Activated CD8-positive, alpha-beta memory T cell treated with anti-CD3 and anti-CD28 coated beads for 48 hours (primary cell): ENCODE measurements at places on chromosomes 7 and 10.

DNA sequence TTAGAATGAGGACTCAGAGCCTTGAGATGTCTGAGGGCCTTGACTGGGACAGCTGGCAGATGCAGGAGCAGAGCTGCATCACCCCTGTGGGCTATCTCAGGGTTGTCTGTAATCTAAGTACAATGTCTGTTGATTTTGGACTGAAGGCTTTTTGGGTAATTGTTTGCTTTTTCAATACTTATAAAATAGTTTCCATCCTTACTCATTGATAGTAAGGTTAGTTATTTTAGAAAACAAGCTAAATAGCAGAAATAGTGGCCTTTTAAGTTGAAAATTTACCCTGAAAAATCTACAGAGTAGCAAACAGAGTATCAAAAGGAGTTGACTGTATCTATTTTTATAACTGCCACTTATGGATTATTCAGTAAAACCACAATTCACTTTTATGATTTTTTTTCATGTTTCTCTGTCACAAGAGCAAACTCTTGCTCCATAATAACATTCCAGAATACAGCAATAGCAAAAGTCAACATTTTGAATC, 179.7 kb downstream of the CFTR start:
- DNase-seq, result no peak

- DNase-seq, result no peak
Measured at GRCh38 chr7:98826387-98826786, 43.4 kb downstream of the TMEM130 start.

GRCh38 chr7:139845443-139845805, 16.4 kb downstream of the TBXAS1 start:
- no peak for DNase-seq

DNA sequence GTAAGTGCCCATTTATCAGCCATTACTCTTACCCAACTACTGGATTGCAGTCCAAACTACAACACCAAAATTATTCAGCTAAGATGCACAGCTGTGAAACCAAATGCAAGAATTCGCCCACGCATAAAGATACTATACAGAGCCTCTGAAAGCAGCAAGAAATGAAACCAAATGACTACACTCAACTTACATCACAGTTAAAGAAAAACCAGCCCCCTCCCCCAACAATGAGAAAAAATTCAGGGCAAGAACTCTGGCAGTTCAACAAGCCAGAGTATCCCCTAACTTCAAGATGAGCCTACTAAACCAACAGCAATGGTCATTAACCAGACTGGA, 209.1 kb upstream of the VWC2 start:
- no peak for DNase-seq

GRCh38 chr10:86953747-86954680, 3.4 kb downstream of the MMRN2 start:
- DNase-seq, result no peak

DNA sequence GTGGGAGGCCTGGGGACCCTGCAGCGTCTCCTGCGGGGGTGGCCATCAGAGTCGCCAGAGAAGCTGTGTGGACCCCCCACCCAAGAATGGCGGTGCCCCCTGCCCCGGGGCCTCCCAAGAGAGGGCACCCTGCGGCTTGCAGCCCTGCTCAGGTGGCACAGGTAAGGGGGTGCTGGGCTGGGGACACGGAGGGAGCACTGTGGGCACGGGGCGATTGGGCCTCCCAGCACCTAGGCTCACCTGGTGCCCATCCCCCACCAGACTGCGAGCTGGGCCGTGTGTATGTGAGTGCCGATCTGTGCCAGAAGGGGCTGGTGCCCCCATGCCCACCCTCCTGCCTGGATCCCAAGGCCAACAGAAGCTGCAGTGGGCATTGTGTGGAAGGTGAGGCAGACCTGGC, 29.6 kb upstream of the ZNF467 start:
- no peak for DNase-seq

- no peak for DNase-seq
Measured at GRCh38 chr10:88343761-88344484, 239.2 kb downstream of the RNLS start.

DNA sequence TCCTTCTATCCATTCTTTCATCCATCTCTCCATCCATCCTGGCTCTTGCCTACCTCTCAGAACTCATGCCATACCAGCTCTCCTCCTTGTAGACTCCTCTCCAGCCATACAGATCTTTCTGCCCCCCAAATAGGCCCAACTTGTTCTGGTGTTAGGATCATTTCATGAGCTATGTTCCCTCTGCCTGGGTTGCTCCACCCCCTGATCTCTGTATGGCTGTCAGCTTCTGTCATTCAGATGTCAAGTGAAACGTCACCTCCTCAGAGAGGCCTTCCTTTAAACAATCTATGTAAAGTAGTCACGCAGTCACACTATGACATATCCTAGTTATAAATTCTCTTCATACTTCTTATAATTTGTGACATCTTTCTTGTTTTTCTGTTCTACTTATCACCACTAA, 42.3 kb upstream of the PNLIPRP3 start:
- no peak for DNase-seq

- no peak for DNase-seq
Measured at GRCh38 chr7:157949711-157950110, 612.9 kb downstream of the DNAJB6 start.

DNA sequence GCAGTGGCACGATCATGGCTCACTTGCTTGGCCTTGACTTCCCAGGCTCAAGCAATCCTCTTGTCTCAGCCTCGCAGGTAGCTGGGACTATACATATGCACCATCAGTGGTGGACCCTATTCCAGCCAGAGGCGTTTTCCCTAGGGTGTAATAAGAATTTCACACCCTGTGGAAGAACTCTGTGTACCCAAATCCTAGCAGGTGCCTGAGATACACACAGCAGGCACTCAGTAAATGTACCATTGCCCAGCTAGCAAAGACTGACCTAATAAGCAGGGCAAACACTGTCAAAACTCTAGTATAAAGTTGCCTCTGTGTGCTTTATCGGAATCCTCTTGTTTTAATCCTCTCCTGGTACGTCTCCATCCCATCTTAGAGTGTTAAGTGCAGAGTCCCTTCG, 33.7 kb upstream of the BHLHA15 start:
- DNase-seq, result no peak

DNA sequence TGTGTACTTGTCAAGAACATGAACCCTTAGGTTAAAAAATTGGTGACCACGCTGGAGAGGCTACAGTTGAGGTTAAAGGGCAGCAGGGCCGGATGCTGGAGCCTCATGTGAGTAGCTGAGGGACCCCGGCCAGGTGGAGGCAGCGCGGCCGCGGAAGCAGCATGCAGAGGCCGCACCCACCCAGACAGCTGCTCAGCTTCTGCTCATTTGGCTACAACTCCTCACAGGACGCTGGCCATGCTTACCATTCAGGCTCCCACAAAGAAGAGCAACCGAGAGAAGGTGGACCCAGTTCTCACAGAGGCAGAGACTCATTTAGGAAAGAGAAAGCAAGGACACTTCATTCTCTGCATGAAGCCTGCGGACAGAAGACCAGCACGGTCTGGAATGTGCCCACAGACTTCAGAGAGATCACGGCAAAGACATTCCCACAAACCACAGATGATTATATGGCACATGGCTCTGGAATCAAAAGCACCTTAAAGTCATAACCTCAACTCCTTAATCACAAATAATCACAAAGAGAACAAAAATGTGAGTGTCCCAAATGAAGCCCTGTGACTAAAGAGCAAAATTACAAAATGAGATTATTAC, 94.4 kb downstream of the VOPP1 start:
- no peak for DNase-seq

DNA sequence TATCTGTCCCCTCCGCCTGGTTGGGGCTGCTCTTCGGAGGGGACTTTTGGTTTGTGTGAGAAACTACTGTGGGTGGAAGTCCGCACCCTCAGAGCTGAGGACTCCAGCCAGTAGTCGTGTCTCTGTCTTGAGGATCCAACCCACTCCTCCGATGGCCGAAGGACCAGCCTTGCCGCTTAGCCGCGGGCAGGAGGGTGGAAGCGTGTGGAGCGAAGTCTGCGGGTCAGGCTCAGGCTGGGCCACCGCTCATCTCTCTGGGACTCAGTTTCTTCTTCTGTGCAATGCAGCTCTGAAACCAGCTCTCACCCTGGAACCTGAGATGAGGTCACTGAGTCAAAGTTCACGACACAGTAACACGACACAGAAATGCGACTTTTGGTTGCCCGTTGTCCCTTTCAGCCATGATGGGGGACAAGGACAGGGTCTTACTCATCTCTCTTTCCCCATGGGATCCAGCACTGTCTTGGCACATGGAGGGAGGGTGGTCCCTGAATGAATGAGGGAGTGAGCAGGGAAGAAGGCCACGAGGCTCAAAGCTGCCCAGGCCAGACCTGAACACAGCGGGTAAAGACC, 133.3 kb upstream of the PODXL start:
- DNase-seq, result no peak

- no peak for DNase-seq
Measured at GRCh38 chr7:27739301-27739908, 557 bp upstream of the TAX1BP1 start.

DNA sequence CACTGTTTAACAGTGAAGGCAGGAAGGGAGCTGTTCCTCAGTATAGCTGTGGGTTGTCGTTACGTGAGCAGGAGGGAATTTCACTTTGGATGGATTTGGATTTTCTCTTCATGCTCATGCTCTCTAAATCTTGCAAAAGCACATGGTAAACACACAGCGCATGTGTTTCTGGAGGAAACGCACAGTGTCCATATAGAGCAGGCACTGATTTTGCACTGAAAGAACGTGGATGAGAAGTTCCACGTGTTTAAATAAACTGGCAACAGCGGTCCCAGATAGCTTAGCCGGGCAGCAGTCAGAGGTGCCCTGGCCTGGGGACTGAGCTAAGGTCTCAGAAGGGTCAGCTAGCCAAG, 188.6 kb downstream of the MGMT start:
- no peak for DNase-seq

GRCh38 chr7:107486041-107486440, 16.2 kb downstream of the GPR22 start:
- no peak for DNase-seq

DNA sequence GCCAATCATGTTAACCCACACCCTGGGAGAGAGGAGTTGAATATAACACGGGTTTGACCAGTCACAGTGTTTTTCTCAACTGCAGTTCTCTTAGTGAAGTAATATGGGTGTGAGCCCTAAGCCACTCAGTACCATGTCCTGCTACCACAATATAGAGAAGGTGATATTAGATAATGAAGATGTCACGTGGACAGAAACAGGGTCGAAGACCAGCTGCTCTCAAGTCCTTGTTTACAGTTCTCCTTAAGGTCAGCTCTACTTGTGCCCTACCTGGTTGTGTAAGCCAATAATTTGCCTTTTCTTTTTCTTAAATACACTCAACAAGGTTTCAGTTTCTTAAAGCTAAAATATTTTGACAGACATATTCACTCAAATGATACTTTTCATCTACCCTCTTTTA, 128.3 kb upstream of the POT1 start:
- DNase-seq, result no peak

- DNase-seq, result peak; percentile 26
Measured at GRCh38 chr7:24981171-24981951, 1.4 kb upstream of the OSBPL3 start.

DNA sequence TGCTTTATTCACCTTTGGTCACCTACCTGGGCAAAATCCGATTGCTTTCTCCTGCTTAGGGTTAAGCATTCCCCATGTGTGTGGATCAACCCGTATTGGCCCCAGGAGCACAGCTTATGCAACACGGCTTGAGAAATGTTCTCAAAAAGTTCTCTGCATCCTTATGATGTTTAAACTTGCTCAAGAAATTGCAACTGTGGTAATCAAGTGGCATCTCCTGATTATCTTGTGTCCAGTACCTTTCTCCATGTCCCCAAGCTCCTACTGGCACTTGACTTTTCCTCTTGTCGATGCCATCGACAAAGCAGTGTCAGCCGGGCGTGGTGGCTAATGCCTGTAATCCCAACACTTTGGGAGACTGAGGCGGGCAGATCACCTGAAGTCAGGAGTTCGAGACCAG, 4.7 kb upstream of the PKD2L1 start:
- DNase-seq, result no peak

- DNase-seq, result no peak
Measured at GRCh38 chr10:91422915-91423314, 12.8 kb downstream of the HECTD2 start.

DNA sequence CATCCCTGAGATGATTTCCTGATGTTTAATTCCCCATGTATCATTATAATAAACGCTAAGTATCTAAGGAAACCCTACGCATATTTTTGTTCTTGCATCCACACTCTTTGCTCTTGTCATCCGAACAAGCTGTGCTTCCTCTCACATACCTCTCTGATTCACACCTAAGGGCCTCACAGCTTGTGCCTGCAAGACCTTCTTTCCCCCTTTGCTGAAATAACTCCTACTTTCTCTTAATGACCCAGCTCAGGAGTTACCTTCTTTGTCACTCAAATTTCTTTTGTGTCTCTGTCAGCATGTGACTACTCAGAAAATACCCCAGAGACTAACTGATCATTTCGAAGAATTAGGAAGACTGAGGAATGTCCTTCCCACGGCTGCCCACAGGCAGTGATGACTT, 209.3 kb upstream of the IMMP2L start:
- no peak for DNase-seq

DNA sequence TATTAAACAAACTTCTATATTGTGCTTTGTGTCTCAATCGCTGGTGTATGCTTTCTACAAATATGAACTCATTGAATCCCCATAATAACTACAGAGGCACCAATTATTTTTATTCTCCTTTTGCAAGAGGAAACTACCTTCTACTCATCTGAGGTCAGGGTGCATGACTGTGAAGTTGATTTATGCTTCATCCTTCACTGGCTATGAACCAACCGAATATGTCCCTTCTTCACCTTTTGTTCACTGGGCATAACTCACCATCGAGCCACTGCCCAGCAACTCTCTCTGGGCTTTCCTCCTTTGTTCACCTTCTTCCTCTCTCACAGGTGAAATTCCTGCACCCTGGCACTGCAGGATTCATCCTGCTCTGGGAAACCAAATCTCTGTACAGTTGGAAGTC, 61.3 kb upstream of the PFKP start:
- DNase-seq, result no peak

DNA sequence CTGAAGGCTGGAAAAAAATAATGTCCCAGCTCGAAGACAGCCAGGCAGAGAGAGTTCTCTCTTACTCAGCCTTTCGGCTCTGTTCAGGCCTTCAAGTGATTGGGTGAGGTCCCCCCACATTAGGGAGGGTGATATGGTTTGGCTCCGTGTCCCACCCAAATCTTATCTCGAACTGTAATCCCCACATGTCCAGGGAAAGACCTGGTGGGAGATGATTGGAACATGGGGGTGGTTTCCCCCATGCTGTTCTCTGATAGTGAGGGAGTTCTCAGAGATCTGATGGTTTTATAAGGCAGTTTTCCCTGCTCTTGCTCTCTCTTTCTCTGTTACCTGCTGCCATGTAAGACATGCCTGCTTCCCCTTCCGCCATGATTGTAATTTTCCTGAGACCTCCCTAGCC, 36.6 kb upstream of the LEP start:
- DNase-seq, result no peak

- DNase-seq, result no peak
Measured at GRCh38 chr7:12868027-12868426, 180.6 kb downstream of the ARL4A start.
